Esophagus squamous epithelium (tissue), 5 donors: ENCODE measurements at places on chromosomes 1 and 21.

DNA sequence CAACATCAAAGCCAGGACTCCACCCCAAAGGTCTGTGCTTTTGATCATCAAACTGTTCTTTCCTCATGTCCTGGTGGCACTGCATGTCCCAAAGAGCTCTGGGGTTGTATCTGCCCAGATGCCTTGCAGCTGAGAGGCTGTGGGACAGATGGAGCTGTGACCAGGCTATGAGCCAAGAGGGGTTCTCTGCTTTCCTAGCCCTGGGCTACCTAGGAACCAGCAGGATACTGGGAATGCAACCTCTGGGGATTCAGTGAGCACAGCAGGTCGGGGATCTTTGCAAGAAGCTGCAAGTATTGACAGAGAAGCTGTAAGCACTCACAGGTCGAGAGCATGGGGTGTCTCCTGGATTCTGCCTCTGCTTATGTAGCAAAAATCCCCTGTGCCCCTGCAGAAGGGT, 186.6 kb downstream of the GRIK3 start:
- DNase-seq: no peak

DNA sequence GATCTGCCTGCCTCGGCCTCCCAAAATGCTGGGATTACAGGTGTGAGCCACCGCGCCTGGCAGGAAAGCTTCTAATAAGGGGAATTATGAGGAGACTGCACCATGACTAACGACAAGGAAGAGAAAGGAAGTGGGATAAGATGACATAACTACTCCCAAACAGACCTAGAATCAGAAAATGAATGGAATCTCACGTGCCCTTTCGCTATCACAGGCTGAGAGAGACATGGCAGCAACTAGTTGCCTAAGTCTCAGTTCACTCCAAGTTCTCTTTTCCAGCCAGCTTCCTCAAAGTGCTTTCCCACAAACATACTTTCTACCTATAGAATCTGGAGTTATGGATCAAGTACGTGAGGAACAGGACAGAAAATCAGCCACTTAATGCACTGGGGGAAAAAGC, 2.0 kb downstream of the PI4KB start:
- no peak for DNase-seq

GRCh38 chr1:101257500-101258325, 20.9 kb downstream of the S1PR1 start:
- DNase-seq: no peak

DNA sequence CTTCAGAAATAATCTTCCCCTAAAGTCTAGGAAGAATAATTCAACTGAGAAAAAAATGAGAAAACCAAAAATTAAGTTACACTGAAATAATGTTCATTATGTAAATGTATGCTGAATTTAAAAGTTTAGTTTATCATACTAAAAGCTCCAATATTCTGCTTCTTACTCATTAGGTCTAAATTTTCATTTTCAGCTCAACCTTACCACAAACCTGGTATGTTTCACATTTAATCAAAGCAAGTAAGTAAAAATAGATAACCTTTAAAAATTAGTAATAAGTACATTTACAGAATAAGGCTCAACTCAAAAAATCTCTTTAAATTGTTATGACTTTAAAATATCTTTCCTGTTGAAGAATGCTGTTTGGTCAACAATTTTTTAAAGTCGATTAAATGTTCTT, 15.0 kb downstream of the BTG3 start:
- no peak for DNase-seq

DNA sequence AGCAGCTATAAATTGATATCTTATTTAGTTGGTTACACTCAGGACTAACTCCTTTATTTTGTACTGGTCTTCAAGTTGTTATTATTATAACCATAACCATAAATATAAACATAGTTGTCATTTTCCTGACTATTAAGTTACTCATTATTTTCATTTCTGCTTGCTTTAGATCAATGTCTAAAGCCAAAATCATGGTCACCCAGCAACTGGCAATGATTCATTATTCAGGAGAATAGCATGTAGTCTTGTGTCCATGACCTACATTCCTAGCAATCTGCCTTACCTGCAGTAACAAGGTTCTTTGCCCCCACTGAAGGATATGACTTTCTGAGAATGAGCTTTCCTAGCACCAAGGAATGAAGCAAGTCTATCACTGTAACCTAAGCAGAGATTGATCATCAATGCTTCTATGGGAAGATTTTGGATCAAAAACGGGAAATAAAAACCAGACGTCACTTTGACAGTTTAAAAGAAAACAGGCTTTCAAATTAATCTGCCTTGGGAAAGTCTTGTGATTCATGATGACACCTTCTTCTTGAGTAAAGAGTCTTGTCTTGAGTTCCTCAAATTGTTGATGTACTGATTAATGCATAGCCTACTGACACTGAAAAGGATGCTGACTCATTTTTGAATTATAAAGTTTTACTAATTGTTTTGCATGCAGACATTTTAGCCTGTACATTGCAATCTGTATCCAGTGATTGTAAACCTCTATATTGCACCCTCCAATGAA, 203.3 kb upstream of the IVNS1ABP start:
- DNase-seq: no peak

DNA sequence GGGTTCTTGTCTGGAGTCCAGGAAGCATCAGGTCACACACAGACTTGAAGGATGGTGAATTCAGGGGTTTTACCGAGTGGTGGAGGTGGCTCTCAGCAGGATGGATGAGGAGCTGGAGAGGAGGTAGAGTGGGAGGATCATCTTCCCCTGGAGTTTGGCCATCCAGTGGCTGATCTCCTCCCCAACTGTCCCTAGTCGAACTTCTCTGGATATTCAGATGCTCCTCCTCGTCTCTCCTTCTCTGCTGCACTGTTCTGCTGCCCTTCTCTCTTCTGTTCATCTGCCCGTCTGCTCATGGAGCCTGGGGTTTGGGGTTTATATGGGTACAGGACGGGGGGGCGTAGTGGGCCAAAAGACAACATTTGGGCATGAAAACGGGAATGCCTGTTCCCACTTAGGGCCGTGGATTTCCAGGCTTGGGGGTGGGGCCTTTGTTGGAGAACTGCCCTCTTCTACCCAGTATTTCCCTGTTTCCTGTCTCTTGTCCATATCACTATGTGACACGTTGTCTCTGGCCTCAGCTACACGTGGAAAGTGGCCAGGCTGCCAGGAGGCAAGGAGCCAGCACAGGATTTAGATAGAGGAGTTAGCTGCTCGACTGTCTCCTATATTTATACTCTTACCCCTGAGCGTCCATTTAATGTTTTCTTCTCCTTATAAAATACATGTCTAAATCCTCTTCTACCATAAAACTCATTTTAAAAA, 76.7 kb downstream of the SIPA1L2 start:
- DNase-seq: no peak

GRCh38 chr1:97073936-97074335, 352.4 kb downstream of the PTBP2 start:
- no peak for DNase-seq

GRCh38 chr1:77068013-77068412, 151.2 kb downstream of the PIGK start:
- DNase-seq: no peak

- no peak for DNase-seq
Measured at GRCh38 chr21:27703791-27704190, 736.9 kb upstream of the ADAMTS5 start.

GRCh38 chr1:118075116-118075515, 109.9 kb downstream of the SPAG17 start:
- no peak for DNase-seq

- no peak for DNase-seq
Measured at GRCh38 chr1:236560213-236560771, 36.5 kb downstream of the LGALS8 start.

DNA sequence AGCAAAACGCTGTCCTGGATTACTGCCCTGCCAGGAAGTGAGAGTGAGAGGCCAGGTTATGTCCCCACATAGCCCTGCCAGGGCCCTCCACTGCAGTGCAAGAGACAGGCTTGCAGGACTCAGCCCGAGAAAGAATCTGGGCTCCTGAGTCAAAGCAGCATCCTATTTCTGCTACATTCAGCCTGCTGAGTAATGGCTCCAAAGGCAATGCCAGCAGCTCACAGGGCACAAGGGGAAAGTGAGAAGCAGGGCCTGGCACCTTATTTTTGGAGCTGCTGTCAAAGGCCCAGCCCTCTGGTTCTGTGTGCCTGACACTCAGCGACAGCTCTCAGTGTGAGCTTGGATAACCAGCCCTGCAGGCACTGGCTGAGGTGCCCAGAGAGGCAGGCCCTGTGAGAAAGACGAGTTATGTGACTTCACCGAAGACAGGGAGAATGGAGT, 83.9 kb downstream of the DTL start:
- DNase-seq: no peak

- no peak for DNase-seq
Measured at GRCh38 chr1:10108134-10108663, 75.4 kb downstream of the UBE4B start.

DNA sequence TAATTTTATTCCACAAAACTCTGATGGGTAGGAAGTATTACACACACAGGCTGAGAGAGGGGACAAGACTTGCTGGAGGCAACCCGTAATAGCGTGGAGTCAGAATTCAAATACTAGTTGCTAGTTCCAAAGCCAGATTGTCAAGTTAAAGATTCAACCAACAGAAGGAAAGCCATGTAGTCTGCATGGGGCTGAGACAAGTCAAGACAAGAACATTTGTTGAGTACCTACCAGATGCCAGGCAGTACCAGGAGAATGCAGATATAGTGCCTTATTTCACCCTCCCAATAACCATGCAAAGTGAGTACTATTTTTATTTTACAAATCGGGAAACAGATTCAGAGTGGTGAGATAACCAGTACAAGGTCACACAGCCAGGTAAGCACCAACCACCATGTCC, 110.4 kb upstream of the SPATA6 start:
- DNase-seq: no peak

DNA sequence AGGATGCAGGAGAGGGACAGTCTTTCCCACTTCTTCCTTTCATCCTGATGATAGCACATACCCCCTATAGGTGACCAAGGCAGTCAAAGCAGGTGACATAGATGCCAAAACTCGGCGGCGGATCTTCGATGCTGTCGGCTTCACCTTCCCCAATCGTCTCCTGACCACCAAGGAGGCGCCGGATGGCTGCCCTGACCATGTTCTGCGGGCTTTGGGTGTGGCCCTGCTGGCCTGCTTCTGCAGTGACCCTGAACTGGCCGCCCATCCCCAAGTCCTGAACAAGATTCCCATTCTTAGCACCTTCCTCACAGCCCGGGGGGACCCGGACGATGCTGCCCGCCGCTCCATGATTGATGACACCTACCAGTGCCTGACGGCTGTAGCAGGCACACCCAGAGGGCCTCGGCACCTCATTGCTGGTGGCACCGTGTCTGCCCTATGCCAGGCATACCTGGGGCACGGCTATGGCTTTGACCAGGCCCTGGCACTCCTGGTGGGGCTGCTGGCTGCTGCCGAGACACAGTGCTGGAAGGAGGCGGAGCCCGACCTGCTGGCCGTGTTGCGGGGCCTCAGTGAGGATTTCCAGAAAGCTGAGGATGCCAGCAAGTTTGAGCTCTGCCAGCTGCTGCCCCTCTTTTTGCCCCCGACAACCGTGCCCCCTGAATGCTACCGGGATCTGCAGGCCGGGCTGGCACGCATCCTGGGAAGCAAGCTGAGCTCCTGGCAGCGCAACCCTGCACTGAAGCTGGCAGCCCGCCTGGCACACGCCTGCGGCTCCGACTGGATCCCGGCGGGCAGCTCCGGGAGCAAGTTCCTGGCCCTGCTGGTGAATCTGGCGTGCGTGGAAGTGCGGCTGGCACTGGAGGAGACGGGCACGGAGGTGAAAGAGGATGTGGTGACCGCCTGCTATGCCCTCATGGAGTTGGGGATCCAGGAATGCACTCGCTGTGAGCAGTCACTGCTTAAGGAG, 2.9 kb downstream of the NCDN start:
- no peak for DNase-seq

DNA sequence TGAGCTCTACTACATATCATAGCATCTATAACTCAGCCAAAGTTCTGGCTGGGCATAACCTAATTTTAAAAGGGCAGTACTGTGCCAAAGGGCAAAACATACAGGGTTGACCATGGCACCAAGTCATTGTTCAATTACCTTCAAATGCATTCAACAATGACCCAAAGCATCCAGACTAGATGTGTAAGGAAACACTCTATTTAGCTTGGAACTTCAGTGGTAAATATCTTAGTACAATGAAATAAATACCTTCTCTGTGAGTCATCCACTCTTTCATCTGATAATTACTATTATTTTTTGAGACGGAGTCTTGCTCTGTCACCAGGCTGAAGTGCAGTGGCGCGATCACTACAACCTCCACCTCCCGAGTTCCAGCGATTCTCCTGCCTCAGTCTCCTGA, 70.0 kb downstream of the NVL start:
- no peak for DNase-seq

DNA sequence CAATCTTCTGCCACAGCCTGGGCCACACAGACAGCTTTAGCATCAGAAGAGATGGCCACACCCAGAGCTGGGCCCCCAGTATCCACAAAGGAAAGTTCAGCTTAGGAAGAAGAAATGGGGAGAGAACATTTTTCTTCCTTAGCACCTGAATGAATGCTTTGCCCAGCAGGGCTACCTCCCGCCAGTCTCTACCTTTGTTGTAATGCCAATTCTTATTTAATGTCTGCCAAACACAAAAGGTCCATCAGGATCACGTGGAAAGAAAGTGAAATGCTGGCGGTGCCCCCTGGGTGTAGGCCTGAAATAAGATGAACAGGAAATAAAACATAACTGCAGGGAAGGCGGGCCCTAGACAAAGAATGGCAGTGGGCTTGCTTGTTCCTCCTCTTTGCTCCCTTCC, 125.6 kb downstream of the CACNA1E start:
- DNase-seq: no peak

DNA sequence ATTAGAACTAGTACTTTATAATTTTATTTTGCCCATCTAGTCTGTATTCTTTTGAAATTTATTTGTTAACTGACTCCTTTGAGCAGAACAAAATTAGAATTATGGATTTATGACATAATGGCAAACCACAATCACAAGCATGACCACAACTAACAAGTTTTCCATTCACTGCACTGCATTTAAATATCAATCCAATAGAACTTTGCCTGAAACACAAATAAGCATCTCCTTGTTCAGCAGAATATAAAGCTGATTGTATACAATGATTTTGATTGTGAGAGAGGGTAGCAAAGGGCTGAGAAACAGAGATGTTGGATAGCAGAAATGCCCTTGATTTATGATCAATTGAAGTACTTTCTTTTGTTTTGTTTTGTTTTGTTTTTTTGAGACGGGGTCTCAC, 495.5 kb upstream of the RGS18 start:
- DNase-seq: no peak

DNA sequence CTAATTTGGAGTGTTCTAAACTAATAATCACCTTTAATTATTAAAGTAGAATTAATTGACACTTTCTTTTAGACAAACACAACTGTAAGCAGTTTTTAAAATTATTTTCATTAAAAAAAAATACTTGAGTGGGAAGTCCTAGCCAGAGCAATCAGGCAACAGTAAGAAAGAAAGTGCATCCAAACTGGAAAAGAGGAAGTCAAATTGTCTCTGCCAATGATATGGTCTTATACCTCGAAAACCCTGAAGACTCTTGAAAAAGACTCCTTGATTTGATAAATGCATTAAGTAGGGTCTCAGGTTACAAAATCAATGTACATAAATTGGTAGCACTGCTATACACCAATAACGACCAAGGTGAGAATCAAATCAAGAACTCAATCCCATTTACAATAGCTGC, 83.0 kb upstream of the GADD45A start:
- no peak for DNase-seq
